Activated CD4-positive, alpha-beta T cell treated with anti-CD3 and anti-CD28 coated beads, Interleukin-2, Interleukin-4, amounts not matched to agents 100 ng/mL and 50 ng/mL, durations not matched to agents 16 hours and 8 hours (primary cell): ENCODE measurements at places on chromosomes 16 and 17.
A peak's percentile ranks its signal among the peaks of the same experiment; 100 is the strongest.

DNA sequence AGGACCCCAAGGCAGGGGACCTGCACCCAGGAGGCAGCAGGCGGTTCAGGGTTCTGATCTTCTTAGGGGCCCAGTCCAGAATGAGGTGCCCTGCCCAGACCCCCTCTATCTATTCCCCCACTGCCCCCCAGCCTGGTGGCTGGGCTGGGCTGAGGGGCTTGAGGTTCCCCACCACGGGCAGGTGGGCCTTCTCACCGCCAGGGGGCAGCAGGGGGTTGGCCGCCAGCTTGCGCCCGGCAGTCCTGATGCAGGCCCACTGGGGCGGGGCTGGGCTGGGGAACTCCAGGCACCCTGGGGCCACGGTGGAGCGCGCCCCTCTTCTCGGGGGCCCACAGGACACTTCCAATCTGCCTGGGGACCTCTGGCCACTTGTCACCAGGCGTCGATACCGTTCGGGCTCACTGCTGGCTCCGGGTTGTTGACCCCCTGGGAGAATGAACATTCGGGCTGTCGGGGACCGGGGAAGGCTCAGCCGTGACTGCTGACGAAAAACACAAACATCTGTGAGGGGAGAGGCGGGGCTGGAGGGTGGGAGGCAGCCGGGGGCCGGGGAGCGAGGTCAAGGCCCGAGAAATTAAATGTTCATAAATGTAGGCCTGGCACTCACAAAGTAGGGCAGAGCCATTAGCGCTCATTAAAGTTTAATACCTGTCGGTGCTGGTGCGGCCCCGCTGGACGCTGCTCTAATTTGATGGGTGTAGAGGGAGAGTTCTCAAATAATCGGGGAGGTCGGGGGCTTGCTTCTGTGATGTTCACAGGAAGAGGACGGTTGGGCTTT lies 219.3 kb upstream of the GSE1 start:
- peak; percentile 45 for DNase-seq

DNA sequence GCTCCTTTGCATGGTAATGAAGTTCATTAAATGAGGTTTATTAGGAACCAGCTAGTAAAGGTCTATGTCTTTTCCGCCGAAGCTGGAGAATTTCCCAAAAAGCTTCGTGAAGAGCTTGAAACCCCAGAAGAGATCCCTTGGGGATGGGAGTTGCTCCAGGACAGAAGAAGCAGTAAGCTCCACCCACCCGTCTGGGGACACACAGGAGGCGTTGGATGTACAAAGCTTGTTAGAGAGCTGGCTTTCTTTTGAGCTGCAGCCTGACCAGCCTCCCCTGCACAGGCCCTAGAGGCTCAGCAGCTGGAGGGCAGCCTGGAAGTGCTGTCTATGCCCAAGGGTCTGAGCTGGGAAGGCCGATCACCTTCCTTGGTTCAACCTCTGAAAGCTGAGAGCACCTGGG lies 147.4 kb upstream of the SDK2 start:
- no peak for DNase-seq

- no peak for DNase-seq
Observed at GRCh38 chr17:12250973-12251372, 230.3 kb downstream of the MAP2K4 start.

DNA sequence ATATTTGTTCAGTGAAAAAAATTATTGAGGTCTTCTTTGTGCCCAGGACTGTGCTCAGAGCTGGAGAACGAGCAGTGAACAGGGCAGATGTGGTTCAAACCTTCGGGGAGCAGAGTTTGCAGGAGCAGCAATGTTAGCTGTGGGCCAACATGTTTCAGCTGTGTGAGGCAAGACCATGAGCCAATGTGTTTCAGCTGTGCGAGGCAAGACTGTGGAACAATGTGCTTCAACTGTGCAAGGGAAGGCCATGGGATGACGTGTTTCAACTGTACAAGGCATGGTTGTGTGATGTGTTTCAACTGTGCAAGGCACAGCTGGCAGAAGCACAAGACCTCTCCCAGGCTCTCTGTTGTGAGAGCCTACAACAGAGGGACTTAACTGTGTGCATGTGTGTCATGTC lies 35.2 kb upstream of the SDK2 start:
- no peak for DNase-seq

- no peak for DNase-seq
Observed at GRCh38 chr16:5205361-5206040, 107.9 kb upstream of the EEF2KMT start.

- no peak for DNase-seq
Observed at GRCh38 chr17:29557085-29557738, 9.6 kb downstream of the ABHD15 start.

- DNase-seq: no peak
Observed at GRCh38 chr17:50638966-50639713, 4.5 kb downstream of the ABCC3 start.

- no peak for DNase-seq
Observed at GRCh38 chr17:77345260-77345910, 204.6 kb downstream of the SEC14L1 start.
